ENCODE measurements at places on chromosomes 5 and 9. TPM values are rescaled to one million over a fixed set of nuclear protein-coding genes. Genes with fewer than 3 reads are reported as not detected.

GRCh38 chr9:110465190-110465589 lies 114.4 kb downstream of the SVEP1 start:
- DNase-seq: no peak

GRCh38 chr9:79089054-79089560 lies 482.7 kb upstream of the TLE4 start:
- DNase-seq: no peak

GRCh38 chr9:114452219-114453165 lies 52.8 kb downstream of the WHRN start:
- peak; percentile 55 for DNase-seq

FOXD4 gene
- not detected for total RNA-seq

DNA sequence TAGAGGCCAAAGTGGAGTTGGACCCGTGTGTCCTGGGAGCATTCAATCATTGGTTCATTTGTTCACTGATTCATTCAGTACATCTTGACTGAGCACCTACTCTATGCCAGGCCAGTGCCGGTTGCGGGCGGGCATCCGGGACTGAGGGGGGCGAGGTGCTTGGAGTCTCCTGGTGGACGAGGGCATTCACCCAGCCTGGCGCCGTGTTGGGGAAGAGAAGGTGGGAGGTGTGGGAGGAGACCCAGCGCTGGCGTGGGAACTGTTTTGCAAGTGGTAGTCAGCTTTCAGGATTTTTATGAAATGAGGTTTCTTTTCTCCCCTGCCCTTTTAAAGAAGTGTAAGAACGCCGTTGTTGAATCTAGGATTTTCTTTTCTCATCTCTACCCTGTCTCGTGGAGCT lies 37.2 kb downstream of the NCS1 start:
- no peak for DNase-seq

DNA sequence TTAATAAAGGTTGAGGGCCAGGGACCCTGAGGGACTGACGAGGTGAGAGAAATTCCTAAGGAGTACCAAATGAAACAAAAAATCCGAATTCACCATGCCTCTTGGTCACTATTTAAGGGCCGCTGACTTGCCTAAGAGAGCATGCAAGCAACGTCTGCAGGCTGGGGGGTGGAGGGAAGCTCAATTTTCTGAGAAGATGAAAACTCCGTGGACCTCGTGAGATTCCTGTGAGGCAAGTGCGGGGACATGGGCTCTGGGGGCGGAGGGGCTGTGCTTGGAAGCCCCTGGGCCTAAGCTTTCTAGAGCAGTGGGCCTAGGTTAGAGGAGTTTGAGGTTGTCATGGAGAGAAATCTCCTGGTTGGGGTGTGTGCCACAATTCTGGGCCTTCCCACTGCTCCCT lies 27.5 kb downstream of the NTRK2 start:
- no peak for DNase-seq

DNA sequence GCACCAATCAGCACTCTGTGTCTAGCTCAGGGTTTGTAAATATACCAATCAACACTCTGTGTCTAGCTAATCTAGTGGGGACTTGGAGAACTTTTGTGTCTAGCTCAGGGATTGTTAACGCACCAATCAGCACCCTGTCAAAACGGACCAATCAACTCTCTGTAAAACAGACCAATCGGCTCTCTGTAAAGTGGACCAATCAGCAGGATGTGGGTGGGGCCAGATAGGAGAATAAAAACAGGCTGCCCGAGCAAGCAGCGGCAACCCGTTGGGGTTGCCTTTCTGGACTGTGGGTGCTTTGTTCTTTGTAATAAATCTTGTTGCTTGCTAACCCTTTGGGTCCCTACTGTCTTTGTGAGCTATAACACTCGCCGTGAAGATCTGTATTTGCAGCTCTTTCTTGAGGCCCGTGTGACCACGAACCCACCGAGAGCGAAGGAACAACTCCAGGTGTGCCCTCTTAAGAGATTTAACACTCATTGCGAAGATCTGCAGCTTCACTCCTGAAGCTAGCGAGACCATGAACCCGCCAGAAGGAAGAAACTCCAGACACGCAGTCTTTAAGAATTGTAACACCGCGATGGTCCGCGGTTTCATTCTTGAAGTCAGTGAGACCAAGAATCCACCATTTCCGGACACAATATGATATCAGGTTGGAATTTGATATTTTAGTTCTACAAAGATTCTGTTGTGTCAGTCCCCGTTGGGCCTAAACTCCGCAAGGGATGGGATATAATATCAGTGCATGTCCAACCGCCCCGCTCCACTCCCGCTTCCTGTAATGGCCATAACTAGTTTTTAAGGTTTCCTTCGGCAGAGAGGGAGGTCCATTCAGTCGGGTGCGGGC lies 740 bp upstream of the TRMT10B start:
- no peak for DNase-seq

GRCh38 chr5:122187426-122187825 lies 58.1 kb downstream of the ZNF474 start:
- DNase-seq: no peak

DNA sequence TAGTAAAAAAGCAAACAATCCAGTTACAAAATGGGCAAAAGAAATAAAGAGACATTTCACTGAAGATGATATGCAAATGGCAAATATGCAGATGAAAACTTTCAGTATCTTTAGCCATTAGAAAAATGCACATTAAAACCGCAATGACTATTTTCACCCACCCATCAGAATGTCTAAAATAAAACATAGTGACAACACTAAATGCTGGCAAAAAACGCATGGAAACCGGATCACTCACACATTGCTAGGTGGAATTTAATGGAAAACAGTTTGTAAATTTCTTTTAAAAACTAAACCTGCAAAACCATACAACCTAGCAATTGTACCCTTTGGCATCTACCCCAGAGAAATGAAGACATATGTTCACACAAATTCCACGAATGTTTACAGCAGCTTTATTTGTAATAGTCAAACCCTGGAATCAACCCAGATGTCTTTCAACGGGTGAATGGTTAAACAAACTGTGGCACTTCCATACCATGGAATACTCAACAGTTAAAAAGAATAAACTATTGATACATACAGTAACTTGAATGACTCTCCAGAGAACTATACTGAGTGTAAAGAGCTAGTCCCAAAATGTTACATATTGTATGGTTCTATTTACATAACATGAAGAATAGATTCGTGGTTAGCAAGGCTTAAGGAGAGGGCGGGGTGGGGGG lies 17.2 kb upstream of the PAM start:
- DNase-seq: no peak

PCDHGA1 gene
- 0.18 TPM for total RNA-seq

DNA sequence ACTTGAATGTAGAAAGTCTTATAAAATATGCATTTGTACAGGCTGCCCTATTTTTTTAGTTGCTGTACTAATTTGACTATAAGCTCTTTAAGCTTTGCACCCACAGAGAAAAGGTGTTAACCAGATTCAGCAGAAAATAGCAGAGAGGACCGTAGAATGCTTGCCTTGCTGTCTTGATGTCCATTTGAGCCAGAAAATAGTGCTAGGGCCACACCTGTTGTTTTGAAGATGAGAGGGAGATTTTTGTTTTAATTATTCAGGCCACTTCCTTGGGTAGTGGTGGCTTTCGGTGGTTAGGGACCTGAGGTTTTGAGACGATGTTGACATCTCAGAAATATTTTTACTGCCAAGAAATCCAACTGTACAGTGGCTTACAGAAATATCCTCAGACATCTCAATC lies 196.0 kb downstream of the SPATA31D1 start:
- no peak for DNase-seq

GRCh38 chr9:85130260-85130659 lies 460.7 kb downstream of the NTRK2 start:
- no peak for DNase-seq

DNA sequence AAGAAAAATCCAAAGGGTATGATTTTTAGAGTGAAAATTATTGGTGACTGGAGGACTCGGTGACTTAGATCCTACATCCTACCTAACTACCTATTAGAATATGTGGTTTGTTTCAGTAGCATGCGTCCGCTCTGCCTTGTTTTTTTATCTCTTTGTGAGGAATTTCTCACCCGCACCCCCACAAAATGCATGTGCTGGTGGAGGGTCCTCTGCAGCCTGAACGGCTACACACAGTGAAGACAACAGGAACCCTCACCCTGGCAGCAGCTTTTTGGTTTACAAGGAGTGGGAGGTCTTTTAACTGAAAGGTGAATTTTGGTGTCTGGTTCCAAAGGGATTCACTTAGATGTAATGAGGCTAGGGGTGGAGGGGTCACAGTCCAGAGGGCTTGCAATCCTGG lies 115.5 kb downstream of the GNA14 start:
- no peak for DNase-seq

TAF11L6 gene
- not detected for total RNA-seq

DNA sequence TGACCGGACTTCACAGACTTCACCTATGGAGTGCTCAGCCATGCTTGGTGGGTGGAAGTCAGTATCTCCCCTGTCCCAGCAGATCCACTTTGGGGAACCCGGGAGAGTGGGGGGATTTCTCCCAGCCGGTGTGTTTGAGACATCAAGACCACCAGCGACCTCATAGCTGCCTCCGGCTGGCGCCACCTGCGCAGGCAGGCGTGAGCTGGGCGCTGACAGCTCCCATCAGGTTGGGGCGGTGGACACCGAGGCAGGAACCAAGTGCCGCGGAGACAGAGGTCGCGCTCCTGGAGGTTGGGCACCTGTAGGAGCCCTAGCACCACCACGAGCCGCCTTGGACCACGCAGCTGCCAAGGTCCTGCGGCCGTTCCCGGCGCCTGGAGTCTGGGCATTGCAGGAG lies 124.0 kb upstream of the LARP1 start:
- DNase-seq: no peak

SH3TC2 gene
- total RNA-seq: under 0.01 TPM

DNA sequence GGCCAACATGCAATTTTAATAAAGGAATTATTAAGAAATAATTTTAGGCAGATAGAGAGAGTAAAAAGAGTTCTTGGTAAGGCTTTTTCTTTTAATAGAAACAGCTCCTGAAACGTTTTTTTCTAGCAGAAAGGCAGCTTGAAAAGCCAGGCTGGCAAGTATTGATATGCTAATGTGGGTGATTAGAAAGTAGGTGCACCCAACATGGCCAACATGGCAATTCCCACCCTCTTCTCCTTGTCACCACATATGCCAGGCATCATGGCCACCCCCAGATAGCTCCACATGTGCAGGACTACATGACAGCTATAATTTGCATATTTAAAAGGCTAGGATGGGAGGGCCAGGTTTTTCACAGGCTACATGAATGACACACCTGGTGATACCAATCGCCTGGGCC lies 615.2 kb downstream of the PTPRD start:
- no peak for DNase-seq

- no peak for DNase-seq
Measured at GRCh38 chr5:66138637-66139317, 5.3 kb upstream of the SREK1 start.

GRCh38 chr5:174690271-174690670 lies 34.1 kb upstream of the MSX2 start:
- DNase-seq: no peak

GRCh38 chr9:37197158-37198038 lies 77.0 kb downstream of the ZCCHC7 start:
- DNase-seq: no peak

ORM2 gene
- total RNA-seq: not detected

DNA sequence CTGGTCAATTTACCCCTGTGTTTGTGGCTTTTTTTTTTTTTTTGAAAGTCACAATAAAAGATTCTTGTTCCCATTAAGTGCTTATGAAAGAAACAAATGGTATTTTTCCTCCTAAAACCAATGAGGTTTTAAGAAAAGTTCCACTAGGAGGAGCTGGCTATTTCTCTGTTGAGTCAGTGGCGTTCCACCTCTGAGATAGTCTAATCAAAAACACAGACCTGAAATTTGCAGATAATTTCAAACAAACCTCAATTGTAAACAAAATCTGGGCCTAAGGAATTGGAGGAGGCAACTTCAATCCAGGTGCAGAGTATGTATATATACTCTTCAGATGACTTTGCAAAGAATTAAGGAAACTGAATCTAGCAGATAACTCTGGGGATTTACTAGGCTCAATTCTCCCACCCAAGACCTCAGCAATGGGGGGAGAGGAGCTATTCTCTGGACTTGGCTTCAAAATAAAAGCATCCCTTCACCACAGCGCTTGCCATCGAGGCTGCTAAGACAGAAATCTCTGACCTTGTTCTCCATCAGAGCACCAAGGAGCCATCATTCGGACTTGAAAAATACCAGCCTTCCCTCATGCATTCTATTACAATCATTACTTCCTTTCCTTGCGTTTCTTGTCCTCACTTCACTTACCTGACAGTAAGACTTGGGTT lies 52.4 kb downstream of the FANCC start:
- DNase-seq: no peak

- DNase-seq: no peak
Measured at GRCh38 chr5:156929366-156929948, 33.6 kb downstream of the TIMD4 start.

DNA sequence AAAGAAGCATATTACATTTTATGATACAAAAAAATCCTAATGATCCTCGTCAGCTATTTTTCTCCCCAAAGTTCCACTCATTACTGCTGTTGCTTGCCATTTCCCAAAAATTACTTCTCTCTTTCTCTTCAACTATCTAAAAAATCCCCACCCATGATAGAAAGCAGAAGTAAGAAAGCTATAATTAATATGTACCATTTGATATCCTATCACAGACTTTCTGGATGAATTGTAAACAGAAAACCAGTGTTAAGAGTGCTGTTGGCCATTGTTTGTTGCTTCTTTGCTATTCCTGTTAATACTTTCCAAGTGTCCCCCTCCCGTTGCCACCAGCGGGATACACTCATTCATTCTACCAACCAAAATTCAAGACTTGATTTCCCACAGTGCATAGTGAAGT lies 136.3 kb upstream of the SMARCA2 start:
- no peak for DNase-seq

SPATA31E1 gene
- not detected for total RNA-seq

ARSI gene
- 1.7 TPM for total RNA-seq

GRCh38 chr5:103783669-103784068 lies 221.1 kb upstream of the NUDT12 start:
- DNase-seq: no peak

FAM151B gene
- total RNA-seq: 14.7 TPM

DNA sequence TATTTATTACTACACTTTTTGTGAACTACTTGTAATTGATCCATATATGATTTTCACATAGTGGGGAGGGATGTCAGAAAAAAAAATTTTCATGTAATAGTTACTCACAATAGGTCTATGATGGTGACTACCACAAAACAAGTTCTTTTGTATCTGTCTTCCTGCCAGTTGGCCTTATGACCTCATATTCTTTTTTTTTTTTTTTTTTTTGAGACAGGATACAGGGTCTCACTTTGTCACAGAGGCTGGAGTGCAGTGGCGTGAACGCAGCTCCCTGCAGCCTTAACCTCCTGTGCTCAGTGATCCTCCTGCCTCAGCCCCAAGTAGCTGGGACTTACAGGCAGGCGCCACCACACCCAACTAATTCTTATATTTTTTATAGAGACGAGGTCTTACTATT lies 10.9 kb downstream of the SEC24A start:
- DNase-seq: no peak

EQTN gene
- 2.4 TPM for total RNA-seq

- DNase-seq: peak; percentile 68
Measured at GRCh38 chr5:151002250-151002649, 18.1 kb upstream of the GPX3 start.
